Activated naive CD4-positive, alpha-beta T cell treated with anti-CD3 and anti-CD28 coated beads for 36 hours (primary cell): ENCODE measurements at places on chromosomes 13 and 19. TPM values are rescaled to one million over a fixed set of nuclear protein-coding genes. Genes with fewer than 3 reads are reported as not detected.

Gene SBSN
- total RNA-seq, result not detected

Gene KLK12
- total RNA-seq, result not detected

Gene EDDM13
- 1.8 TPM for total RNA-seq

Gene OVOL3
- total RNA-seq, result not detected

Gene PRR19
- total RNA-seq, result 0.27 TPM

Gene FUT1
- total RNA-seq, result 0.12 TPM

DNA sequence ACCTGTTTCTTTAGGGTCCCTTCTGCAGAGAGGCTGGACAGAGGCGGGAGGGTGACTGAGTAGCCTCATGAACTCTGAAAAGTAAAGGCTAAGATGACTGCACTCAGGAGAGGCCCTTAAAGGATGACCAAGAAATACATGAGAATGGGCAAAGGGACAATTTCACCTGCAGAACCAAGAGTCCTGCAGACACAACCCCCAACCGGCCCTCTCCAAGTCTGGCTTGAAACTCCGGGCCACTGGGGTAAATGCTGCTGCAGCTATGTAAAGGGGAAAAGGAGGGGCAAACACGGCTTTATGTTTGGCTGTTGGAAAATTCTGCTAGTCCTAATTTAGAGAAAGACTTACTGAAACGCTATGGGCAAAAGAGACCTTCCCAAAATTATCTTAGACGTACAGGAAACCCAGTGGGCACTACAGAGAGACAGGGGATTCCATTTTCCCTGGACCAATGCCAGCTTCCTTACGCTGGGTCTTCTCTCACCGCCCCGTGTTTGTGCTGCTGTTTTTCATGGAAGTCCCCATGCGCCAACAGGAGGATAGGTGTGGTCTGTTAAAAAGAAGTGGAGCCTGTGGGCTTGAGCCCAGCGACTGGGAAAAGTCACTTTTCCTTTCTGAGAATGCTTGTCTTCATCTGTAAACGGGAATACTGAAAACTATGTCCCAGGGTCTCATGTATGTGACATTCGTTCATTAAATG is 10.6 kb downstream of the COL4A2 start:
- DNase-seq, result no peak

- no peak for DNase-seq
These were observed 840.2 kb downstream of the UQCRFS1 start for GRCh38 chr19:28372576-28373247.

GRCh38 chr13:41311406-41312175 is 524 bp downstream of the NAA16 start:
- peak; percentile 60 for DNase-seq

DNA sequence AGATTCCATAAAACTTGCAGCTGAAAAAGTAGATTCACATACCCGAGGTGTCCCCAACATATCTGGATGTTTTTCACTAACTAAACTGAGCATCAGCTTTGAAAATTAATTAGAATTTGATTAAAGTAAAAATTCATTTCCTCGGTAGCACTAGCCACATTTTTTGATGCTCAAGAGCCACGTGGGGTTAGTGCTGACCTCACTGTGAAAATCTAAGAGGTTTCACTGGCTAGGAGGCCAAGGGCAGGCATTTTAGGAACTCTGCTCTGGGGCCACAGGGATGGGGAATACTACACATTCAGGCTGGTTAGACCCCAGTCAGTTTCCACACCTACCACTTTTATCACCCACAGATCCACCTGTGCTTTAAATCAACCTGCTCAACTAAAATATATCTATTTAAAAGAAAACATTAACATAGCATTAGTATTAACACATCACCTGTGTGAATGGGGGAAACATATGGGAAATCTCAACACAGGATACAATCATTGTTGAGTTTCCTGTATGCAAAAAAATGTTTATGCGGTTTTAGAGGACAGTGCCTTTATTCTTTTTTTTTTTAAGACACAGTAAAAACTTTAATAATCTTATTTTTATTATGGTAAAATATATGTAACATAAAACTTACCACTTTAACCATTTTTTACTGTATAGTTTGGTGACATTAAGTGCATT is 45.5 kb downstream of the BRD4 start:
- no peak for DNase-seq

GRCh38 chr13:29473166-29473565 is 122.3 kb downstream of the SLC7A1 start:
- DNase-seq, result no peak
